Fibroblast of lung (primary cell): ENCODE measurements at places on chromosomes 13 and 19. TPM values are rescaled to one million over a fixed set of nuclear protein-coding genes. Genes with fewer than 3 reads are reported as not detected.

The TTYH1 gene
- polyA plus RNA-seq = not detected in 2 replicates

The FFAR1 gene
- polyA plus RNA-seq = not detected in 2 replicates

The ANGPTL4 gene
- polyA plus RNA-seq = 6.0 and 6.6 TPM in 2 replicates

The GPR4 gene
- polyA plus RNA-seq = 0.47 and 0.58 TPM in 2 replicates

The IPO5 gene
- 147 and 152 TPM in 2 replicates for polyA plus RNA-seq

The WDR87 gene
- polyA plus RNA-seq = not detected in 2 replicates

The CLC gene
- not detected in 2 replicates for polyA plus RNA-seq

The ODAD3 gene
- polyA plus RNA-seq = 0.32 and 0.67 TPM in 2 replicates

The SHD gene
- not detected in 2 replicates for polyA plus RNA-seq

The C1QTNF9 gene
- 0.51 TPM in 1 of 2 replicates, not detected in the other for polyA plus RNA-seq
